ENCODE measurements at places on chromosomes 4 and X.

DNA sequence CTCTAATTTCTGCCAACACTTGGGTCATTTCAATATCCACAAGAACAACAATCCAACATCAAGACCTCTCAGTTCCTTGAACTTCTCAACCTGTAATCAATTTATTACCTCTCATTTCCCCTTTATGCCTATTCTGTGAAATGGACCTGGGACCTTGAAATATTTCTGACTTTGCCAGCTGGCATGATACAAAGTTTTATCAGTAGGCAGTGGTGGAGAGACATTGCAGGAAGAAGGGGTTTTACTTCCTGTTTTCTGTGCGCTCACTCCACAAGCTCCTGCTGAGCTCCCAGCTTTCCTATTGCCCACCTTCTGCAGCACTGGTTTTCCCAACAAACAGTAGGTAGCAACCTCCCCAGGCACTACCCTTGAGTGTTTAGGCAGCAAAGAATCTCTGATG lies 3.5 kb upstream of the ARHGEF6 start:
- DNase-seq, result peak; percentile 87

DNA sequence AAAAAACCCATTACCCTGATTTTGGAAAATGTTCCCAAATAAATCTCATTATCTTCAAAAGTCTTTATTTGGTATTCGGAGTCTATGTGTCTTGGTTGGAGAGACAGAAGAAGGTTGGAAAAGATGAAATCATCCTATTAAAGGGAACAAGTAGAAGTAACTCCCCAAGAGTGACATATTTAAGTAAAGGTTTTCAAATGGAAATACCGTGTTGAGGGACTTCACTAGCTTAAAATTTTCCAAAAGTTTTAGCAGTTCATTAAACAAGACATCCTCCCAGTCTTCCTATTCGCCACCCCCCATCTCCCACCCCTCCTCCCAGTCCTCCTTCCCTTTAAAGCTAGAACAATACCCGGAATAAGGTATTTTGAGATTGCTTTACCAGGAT lies 62.7 kb upstream of the CCDC160 start:
- DNase-seq, result no peak

- peak; percentile 77 for DNase-seq
These were observed at the start of gene PHKA2 for GRCh38 chrX:18983666-18984380. Gene PHKA2 (minus strand): TSS chrX:18984114. CDS start chrX:18983932, 182 bp downstream.

- peak; percentile 70 for DNase-seq
These were observed 47.0 kb upstream of the MID1IP1 start for GRCh38 chrX:38754102-38754790.

DNA sequence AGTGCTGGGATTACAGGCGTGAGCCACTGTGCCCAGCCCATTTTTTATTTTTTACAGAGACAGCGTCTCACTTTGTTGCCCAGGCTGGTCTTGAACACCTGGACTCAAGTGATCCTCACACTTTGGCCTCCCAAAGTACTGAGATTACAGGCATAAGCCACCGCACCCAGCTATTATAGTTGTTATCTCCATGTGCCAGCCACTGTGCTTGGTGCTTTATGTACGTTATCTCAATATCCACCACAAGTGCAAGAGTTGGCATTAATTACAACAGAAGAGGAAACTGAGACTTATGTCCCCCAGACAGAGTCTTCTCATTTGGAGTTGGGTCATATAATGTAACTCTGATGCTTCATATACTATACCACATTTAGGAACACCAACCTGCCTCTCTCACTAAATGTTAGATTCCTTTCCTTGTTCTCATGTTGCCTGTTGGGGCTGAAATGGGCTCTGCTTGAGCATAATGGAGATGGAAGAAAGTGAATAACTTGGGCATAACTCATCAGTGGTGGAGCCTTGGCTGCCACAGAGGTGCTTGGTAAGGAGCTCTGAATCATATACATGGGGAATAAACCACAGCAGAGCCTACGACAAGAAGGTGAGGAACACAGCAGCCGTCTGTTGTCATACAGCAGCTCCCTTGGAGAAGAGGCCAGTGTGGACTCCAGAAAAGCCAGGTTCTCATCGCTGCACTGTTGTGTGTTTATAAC lies 84.3 kb downstream of the SPRY1 start:
- no peak for DNase-seq

DNA sequence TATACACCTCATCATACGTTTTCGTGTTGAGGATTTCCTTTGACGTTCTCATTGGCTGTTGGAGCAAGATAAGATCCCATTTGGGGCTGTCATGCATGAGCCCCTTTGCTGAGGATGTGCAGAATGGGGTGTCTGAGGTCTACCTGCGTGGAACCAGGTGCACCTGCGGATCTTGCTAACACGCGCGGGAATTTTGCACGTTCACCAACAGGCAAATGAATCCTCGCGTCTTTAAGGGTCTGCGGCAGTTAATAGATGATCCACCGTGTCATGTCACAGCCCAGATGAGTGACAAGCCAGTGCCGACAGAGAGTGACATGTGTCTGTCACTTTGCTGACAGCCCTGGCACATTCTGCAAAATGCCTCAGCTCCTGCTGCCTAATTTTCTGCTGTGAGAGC lies 56.3 kb upstream of the SHOX start:
- no peak for DNase-seq

Data from OCI-M1 (cell line).